CD4-positive, alpha-beta T cell (primary cell): ENCODE measurements at places on chromosomes 2 and 18.
A peak's percentile ranks its signal among the peaks of the same experiment; 100 is the strongest.

DNA sequence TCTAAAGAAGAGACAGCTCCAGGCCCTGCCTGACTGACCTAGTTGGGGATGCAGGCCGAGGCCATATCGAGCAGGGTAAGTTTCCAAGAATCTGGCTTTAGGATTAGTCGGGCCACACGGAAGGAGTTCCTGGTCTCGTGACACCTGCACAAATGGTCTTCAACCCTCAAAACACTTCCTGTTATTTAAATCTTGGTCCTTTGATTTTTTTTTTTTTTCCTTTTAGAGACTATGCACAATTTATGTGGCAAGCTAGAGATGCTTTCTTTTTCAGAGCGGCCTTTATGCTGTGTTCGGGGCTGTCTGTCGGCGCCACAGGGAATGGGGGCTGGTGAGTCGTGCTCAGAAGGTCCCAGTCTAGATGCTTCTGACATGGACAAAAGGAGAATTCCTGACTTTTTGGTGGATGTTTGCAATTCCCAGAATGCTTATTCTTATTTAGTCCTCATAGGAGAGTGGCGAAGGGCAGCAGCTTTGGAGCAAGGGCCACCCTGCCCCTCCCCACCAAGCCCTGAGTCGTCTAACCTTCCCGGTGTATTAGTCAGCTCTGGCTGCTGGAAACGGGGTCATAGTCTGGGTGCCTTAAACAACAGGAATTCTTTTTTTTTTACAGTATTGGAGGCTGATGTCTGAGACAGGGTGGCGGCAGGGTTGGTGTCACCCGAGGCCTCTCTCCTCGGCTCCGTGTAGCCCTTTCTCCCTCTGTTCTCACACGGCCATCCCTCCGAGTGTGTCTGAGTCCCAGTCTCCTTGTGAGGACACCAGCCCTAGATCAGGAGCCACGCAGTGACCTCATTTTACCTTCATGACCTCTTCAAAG is 27.4 kb downstream of the HPCAL1 start:
- peaks cover 3% of the 10 kb centered on the region for H3K36me3 ChIP-seq
- peaks cover 85% of the 10 kb centered on the region for H3K4me1 ChIP-seq
- H3K4me3 ChIP-seq, result peak overlapping the region; percentile 74
- peak overlapping the region; percentile 90 for H3K27ac ChIP-seq

DNA sequence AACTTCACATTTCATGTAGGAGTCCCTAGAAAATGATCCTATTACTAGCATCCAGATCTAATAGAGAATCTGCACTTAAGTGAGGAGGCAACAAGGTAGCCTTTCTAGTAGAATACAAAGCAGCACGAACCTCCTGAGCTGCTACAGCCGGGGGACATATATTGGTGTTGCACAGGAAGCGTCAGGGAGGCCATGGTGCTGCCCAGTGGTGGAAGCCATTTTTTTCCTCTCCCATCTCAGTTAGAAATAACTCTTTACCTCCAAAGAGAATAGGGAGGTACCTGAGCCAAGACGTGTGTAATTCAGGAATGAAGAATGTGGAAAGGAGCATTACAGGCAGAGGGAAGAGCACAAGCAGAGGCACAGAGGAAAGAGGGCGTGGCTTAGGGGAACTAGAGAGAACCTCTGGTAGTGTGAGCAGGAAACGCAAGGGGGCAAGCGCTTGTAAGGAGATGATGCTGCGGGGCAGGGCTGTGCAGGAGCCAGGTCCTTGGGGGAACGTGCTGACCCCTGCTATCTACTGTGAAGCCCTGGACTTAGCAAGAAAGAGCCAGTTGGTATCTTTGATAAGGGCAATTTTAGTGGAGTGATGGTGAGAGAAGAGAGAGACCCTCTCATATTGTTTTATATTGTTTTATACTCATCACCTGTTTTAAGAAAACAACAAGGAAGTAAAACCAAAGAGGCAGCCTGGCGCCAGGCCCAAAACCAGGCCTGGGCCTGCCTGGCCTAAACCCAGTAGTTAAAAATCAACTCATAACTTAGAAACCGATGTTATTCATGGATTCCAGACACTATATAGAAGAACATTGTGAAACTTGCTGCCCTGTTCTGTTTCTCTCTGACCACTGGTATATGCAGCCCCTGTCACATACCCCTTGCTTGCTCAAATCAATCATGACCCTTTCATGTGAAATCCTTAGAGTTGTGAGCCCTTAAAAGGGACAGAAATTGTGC is 50.0 kb upstream of the TTC39C start:
- no peaks in the 10 kb centered on the region for H3K27me3 ChIP-seq
- no peak overlapping the region for H3K4me3 ChIP-seq
- peak; percentile 42 for DNase-seq
- H3K4me1 ChIP-seq, result peaks cover 57% of the 10 kb centered on the region
- no peaks in the 10 kb centered on the region for H3K36me3 ChIP-seq
- H3K27ac ChIP-seq, result no peak overlapping the region

GRCh38 chr18:8958660-8959059 is 143.8 kb upstream of the NDUFV2 start:
- no peak for DNase-seq
- H3K36me3 ChIP-seq, result no peaks in the 10 kb centered on the region
- no peak overlapping the region for H3K27ac ChIP-seq
- H3K4me1 ChIP-seq, result no peaks in the 10 kb centered on the region
- H3K27me3 ChIP-seq, result peaks cover 2% of the 10 kb centered on the region
- H3K4me3 ChIP-seq, result no peak overlapping the region

- no peaks in the 10 kb centered on the region for H3K36me3 ChIP-seq
- no peaks in the 10 kb centered on the region for H3K27me3 ChIP-seq
- no peak overlapping the region for H3K4me3 ChIP-seq
- H3K4me1 ChIP-seq, result no peaks in the 10 kb centered on the region
- DNase-seq, result no peak
Observed at GRCh38 chr18:22542406-22542835, 124.7 kb upstream of the CTAGE1 start.

GRCh38 chr2:54306556-54306955 is 50.5 kb upstream of the TSPYL6 start:
- no peaks in the 10 kb centered on the region for H3K27me3 ChIP-seq
- H3K4me1 ChIP-seq, result no peaks in the 10 kb centered on the region
- H3K27ac ChIP-seq, result no peak overlapping the region

DNA sequence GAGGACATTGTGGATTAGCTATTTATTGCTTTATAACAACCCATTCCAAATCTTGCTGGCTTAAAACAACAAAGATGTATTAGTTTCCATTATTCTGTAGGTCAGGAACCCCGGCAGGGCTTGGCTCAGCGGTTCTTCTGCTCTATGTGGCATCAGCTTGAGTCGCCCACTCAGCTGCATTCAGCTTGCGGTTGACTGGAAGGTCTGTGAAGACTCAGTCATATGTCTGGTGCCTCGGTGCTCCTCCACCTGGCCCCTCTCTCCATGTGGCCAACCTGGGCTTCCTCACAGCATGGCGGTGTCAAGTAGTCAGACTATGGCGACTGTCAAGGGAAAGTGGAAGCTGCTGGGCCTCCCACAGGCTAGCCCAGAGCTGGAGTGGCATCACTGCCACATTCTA is 48.6 kb downstream of the EMILIN2 start:
- no peak overlapping the region for H3K27ac ChIP-seq
- no peak overlapping the region for H3K4me3 ChIP-seq
- peaks cover 57% of the 10 kb centered on the region for H3K4me1 ChIP-seq
- no peak for DNase-seq

- H3K36me3 ChIP-seq, result no peaks in the 10 kb centered on the region
- H3K27me3 ChIP-seq, result peaks cover 4% of the 10 kb centered on the region
- no peak overlapping the region for H3K27ac ChIP-seq
- no peak for DNase-seq
- H3K4me3 ChIP-seq, result no peak overlapping the region
- no peaks in the 10 kb centered on the region for H3K4me1 ChIP-seq
Observed at GRCh38 chr2:231007286-231008098, 11.6 kb downstream of the SPATA3 start.

GRCh38 chr2:191171708-191172355 is 21.0 kb upstream of the STAT4 start:
- no peak overlapping the region for H3K27ac ChIP-seq
- H3K27me3 ChIP-seq, result no peaks in the 10 kb centered on the region
- no peak overlapping the region for H3K4me3 ChIP-seq
- no peak for DNase-seq
- no peaks in the 10 kb centered on the region for H3K36me3 ChIP-seq

DNA sequence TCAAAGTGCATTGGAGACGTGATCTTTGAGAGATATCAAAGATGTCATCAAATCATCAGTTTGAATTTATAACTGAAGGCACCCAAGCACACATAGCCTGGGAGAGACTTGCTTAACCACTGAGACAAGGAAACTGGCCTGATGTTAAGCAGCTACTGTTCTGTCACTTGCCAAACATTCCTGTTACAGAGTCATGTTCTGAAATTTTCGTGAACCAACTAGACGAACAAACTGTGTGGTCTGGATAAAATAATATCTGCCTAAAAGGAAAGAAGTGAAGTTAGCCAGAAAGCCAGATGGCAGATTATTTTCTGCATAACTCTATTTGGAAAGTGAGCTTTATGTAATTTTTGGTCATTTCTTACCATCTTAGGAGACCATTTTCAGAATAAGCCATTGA is 51.4 kb downstream of the SPATS2L start:
- H3K27me3 ChIP-seq, result no peaks in the 10 kb centered on the region
- H3K4me1 ChIP-seq, result no peaks in the 10 kb centered on the region
- H3K4me3 ChIP-seq, result no peak overlapping the region
- no peaks in the 10 kb centered on the region for H3K36me3 ChIP-seq

DNA sequence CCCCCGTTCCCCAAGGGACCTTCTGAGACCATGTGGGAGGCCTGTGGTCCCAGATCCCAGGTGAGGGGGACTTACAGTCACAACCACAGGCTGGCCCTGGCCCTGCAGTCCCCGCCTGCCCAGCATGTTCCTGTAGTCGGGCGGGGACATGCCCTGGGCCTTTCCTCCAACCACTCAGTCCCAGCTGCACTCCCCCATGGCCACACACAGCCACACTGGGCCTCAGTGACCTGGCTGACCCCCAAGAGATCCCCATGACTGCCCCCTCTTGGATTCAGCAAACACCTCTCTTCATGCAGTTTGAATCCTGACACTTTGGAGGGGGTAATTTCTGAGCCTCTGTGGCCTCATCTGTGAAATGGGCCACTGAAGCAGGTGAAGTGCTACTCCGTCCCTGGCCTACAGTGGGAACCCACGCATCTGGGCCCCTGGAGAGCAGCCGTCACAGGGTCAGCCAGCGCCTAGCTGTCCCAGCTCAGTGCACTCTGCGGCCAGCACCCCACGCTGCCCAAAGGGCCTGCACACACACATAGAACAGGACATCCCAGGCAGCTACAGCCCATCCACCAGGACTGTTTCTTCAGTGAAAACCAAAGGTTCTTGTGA is 12.7 kb upstream of the ARHGEF4 start:
- H3K27ac ChIP-seq, result no peak overlapping the region
- no peak for DNase-seq
- H3K27me3 ChIP-seq, result no peaks in the 10 kb centered on the region
- no peaks in the 10 kb centered on the region for H3K36me3 ChIP-seq
- peaks cover 23% of the 10 kb centered on the region for H3K4me1 ChIP-seq
